ENCODE measurements at places on chromosomes 1 and 21.

DNA sequence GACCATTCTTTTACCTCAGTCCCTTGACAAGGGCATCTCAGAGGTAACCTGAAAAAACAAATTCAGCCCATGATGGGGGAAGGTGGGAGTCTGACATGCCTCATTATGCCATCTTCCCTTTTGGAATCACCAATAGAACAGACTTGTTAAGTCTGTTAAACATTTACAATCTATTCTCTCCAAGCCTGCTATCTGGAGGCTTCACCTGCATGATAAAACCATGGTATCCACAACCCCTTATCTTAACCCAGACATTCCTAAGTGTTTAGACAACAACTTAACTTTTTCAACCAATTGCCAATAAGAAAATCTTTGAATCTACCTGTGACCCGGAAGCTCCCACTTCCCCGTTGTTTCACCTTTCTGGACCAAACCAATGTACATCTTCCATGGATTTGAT lies 233.0 kb upstream of the CACYBP start:
- DNase-seq = no peak

DNA sequence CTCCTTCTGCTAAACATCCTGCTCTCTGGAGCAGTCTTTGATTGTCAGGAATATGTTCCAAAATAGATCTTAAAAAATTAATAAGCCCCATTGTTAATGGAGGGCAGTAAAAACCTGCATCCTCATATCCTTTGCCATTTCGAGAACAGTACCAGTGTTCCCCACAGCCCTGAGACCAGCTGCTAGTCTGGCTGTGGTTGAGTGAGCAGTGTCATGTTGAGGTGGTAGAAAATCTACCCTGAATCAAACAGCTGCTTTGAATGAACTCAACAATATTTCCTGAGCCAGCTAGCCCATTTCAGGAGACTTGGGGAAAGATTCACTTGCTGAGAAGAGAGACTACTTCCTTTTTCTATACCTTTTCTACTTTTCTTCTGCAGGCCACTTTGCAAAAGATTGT lies 24.4 kb downstream of the FABP3 start:
- DNase-seq = no peak

- no peak for DNase-seq
Measured at GRCh38 chr1:216604771-216605170, 118.5 kb downstream of the ESRRG start.

DNA sequence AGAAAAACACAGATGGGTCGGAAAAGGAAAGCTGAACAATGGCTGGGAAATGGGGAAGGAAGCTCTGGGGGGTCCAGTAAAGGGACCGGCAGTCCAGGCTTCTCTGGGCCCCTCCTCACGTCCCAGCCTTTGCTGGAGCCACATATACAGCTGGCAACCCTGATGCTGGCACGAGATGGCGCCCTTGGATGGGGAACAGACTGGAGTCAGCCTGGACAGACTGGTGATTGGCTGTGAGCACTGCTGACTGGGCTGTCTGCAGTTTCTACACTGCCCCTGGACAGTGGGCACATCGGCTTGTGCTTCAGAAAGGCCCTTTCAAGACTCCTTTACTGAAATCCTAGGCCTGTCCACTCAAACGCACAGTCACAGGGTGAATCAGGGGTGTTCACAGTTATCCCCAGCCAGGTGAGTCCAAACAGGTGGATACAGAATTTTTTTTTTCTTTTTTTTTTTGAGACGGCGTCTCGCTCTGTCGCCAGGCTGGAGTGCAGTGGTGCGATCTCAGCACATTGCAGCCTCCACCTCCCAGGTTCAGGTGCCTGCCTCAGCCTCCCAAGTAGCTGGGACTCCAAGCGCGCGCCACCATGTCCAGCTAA lies 31.1 kb upstream of the ZBTB40 start:
- peak; percentile 46 for DNase-seq

DNA sequence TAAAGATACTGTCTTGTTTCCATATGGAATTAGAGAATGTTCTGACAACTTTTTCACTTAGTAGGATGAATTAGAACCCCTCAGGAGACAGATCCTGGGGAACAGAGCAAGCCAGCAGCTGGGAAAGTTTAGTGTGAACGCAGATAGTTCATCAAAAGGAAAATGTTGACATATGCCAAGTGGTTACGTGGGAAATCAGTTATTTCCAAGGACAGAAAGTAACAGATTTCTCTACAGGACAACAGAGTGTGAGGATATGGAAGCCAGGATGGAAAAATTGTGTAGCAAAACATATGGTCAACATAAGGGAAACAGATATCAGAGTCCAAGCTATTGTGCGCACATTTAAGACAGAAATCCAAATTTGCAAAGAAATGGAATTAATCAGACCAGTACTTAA lies 419.5 kb downstream of the LRRIQ3 start:
- DNase-seq = no peak

GRCh38 chr1:17914987-17915386 lies 159.9 kb downstream of the ACTL8 start:
- no peak for DNase-seq

GRCh38 chr1:35650416-35650815 lies 9.1 kb upstream of the PSMB2 start:
- DNase-seq = no peak

GRCh38 chr1:116165572-116165971 lies 54.4 kb downstream of the MAB21L3 start:
- DNase-seq = no peak

- DNase-seq = no peak
Measured at GRCh38 chr1:78641558-78641957, 8.1 kb upstream of the IFI44 start.

DNA sequence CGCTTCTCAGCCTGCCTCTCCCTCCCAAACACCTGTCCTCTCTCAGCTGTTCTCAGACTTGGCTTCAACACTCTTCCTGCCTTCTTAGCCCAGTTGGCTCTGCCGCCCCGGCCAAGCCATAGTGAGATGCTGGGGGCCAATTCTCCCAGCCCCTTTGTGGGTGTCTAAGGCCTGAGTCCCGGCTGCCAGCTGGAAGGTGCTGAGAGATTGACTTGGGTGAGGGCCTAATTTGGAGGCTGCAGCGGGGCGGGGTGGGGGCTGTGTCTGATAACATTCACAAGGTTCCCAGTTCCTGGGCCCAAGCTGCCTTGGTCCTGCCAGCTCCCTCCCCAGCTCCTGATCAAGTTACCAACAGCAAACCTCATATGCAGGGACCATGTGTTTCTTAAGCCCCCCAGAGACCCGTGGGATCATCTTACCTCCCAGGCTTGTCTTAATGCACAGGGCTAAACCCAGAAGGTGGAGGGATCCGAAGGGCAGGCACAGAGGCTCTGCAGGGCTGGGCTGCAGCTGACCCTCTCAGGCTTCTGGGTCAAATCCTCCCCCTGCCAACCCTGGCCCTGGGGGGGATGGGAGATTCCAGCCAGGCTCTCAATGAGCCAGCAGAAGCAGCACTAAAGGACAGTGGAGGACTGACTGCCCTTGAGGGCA lies 9.8 kb downstream of the INKA2 start:
- no peak for DNase-seq

GRCh38 chr1:226497276-226497833 lies 51.2 kb upstream of the STUM start:
- no peak for DNase-seq

DNA sequence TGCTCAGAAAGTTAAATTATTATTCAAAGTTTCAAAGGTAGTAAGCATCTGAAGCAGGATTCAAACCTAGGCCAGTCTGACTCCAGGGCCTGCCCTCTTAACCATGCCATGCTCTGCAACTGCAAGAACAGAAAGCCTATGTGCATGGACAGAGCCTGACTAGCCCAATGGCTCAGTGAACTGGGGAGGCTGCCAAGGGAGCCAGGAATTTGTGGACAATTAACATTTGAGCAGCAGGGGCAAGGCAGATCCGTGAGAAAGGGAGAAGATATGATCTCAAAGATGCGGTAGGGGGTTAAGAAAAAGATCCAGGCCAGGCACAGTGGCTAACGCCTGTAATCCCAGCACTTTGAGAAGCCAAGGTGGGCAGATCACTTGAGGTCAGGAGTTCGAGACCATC lies 6.5 kb upstream of the ATP1A4 start:
- DNase-seq = no peak

- no peak for DNase-seq
Measured at GRCh38 chr1:147109762-147110161, 62.5 kb downstream of the PRKAB2 start.

GRCh38 chr1:22749919-22750684 lies 39.5 kb downstream of the EPHB2 start:
- DNase-seq = no peak

- no peak for DNase-seq
Measured at GRCh38 chr1:37851782-37852210, 7.6 kb downstream of the MTF1 start.

DNA sequence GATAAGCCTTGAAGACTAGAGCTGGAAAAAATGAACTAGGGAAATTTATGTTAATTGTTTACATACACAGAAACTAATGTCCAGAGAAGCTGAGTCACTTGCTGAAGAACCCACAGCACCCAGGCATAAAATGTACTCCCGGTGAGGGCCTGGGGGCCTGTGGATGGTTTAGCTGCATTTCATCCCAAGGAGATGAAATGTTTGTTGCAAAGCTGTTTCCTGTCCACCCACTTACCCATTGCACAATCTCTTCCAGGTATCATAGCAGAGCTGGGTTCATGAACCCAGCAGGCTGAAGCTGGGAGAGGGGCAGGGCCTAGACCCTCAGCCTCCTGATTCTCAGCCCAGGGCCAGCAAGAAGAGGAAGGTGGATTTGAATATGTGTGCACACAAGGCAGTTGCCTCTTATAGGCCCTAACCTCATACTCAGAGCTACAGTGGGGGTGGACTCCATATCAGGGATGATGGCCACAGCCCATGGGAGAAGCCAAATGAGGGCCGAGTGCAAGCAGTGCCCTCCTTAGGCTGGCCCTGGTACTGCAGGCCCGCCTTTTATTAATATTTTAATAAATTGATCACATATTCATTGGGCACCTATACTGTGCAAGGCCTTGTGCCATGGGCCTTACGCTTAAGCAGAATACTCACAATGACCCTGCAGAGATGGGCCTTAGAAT lies 110.8 kb downstream of the LACTBL1 start:
- DNase-seq = no peak

DNA sequence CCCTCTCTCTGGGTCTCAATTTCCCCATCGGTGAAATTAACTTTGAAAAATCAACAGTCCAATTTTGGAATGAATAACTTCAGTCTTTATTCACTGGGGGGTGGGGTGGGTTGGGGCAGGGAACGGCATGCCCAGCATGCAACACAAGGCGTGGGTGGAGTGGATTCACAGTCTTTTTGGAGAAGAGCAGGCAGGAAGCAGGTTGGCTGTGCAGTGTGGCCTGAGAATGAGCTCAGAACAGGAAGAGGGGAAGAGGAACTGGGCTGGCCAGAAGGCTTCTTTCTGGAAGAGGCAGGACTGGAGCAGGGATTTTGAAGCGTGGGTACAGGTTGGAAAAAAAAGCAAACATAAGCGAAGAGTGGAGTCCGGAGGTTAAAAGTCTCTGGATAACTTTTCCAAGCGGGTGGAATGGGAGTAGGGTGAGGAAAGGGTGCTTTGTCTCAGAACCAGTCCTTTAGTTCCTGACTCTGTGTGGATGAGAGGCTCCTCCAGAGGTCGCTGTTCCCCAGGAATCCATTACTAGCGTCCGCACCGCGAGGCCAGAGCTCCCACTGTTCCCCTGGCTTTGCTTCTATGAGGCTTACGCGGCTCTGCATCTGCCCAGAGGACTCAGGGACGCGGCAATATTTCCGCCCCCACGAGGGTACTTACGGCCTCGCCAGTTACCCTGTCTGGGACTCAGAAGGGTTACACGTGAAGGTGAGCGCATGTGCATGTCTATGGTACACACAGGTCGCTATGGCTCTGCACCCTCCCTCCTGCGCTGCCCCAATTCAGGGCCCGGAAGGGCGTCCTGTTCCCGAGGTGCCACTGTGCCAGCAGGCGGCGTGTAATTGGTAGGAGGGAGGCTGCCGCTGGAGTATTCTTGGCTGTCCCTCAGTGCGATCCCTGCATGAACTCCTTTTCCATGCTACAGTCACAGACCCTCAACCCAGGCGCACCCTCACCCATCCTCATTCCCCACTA lies 5.5 kb upstream of the FOXD2 start:
- peak; percentile 60 for DNase-seq

DNA sequence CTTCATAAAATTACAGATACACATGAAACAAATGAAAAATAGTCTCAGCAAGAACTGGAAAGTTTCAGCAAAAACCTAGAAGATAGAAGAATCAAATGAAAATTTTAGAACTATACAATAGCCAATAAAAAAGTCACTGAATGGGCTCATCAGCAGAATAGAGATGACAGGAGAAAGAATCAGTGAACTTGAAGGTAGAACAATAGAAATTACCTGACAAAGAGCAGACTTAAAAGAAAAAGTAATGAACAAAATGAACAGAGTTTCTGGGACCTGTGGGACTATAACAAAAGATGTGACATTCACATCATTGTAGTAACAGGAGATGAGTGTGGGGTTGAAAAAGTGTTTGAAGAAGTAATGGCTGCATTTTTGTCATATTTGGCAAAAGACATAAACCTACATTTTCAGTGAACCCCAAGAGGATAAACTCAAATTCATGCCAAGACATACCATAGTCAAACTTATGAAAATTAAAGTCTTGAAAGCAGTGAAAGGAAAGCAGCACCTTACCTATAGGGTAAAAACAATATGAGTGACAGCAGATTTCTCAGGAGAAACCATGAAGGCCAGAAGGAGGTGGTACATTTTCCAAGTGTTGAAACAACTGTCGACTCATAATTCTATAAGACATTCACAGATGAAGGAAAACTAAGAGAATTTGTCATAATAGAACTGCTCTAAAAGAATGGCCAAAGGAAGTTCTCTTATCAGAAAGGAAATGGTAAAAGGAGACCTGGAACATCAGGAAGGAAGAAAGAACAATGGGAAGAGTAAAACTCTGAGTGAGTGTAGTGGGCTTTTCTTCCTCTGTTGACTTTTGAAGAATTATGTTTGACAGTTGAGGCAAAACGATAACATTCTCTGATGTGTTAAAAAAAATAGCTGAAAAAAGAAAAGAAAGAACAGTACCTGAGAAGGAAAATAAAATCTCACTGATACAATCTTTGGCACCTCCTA lies 23.5 kb downstream of the NTPCR start:
- DNase-seq = no peak

- DNase-seq = peak; percentile 21
Measured at GRCh38 chr1:156165083-156165482, 11.7 kb downstream of the SEMA4A start.

DNA sequence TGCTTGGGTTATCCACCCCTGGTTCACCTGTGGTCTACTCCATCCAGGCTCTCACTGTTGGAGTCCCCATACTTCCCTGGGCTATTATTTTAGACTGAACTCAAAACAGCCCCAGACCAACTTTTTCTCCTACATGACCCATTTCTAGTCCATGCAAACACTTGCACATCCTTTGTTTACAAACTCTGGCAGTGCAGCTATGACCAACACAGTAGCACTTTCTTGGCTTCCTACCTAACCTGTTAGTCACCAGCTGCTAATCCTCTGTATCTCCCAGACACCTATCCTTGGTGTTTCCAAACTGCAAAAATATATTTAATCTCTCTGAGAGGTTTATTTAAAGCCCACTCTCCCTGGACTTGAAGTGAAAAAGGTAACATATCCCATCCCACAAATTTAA lies 90.8 kb downstream of the DDAH1 start:
- DNase-seq = no peak

GRCh38 chr1:80624682-80625081 lies 1176.1 kb upstream of the ADGRL2 start:
- no peak for DNase-seq

- DNase-seq = no peak
Measured at GRCh38 chr1:62064829-62065407, 129.7 kb upstream of the L1TD1 start.

GRCh38 chr1:43557744-43558245 lies 27.1 kb downstream of the PTPRF start:
- no peak for DNase-seq

- DNase-seq = peak; percentile 40
Measured at GRCh38 chr1:2046174-2046917, 3.9 kb upstream of the PRKCZ start.

All from CD4-positive, alpha-beta T cell treated with Interleukin-21 for 1 hour (primary cell).